ENCODE measurements at places on chromosomes 5 and 9.
A peak's percentile ranks its signal among the peaks of the same experiment; 100 is the strongest.

DNA sequence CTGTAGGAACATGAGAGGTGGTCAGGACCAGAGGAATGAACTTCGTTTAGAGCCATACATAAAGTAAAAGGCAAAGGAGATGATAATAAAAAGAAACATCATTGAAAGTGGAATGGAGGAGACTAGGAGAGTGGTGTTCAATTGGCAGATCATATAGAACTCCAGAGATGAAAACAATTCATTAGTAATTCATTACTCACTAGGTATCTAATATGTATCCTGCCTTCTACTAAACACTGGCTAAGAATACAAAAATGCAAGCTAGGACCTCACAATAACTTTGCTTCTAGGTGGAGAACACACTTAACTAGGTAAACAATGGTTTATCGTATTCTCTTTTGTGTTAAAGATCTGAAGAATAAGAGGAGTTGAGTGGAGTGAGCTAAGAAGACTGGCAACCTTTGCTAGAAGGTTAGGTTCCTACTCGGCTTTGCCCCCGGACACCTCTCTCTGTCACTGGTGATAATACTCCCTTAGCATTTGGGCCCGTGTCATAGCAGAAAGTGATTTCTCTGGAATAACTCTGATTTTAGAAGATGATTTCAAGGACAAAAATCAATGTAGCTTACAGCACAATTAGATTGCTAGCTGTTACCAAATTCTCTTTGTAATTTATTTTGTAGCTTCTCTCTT, 88.6 kb upstream of the IFNE start:
- no peak for DNase-seq

GRCh38 chr5:80067531-80068245, 32.5 kb downstream of the THBS4 start:
- no peak for DNase-seq

DNA sequence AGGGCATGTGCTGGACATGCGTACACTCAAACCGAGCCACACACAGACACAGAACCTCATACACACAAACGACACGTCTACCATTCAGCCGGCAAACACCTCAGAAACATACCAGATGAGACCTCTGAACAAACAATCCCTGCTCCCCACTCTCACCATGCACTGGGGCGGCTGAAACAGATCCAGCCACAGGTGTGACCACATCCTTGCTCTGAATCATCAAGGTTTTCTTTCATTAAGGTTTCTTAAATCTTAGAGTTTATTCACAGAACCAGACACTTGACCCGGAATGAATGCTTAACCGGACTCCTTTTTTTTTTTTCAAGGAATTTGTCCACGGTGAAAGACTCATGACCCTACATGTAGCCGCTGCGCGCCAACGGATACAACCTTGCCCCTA, 26.2 kb downstream of the TERT start:
- peak; percentile 53 for DNase-seq

DNA sequence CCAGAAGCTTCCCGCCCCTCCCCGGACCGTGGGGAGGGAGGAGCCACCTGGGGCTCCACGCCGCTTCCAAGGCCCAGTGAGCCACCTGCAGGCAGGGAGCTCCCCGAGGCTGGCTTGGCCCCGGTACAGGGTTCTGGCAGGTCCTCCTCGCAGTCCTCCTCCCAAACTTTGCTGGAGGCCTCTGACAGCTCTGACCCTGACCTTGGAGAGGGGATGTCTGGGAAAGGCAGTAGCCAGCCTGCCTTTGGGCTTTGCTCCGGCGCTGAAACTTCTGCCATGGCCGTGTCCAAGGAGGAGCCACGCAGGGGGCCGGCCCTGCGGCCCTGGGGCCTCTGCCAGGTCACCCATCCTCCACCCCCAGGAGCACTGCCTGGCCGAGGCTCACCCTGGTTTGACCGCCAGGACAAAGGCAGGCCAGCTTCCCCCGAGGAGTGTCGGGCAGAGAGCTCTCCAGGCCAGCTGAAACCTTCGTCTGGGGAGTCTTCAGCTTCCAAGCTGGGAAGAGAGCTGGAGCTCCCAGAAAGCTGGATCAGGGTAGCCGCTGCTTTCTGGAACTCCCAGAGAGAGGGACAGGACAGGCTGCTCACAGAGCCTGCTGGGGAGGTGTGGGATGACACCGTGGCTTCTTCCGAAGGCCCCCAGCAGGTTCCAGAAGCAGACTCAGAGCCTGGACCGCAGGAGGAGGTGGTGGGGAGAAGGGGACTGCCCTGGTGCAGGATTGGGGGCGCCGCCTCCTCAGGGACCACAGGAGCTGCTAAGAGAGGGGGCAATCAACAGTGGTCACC, 9.0 kb upstream of the QSOX2 start:
- DNase-seq = no peak

GRCh38 chr5:77843570-77844372, 67.6 kb upstream of the TBCA start:
- no peak for DNase-seq

- DNase-seq = no peak
These were observed 527 bp upstream of the SREK1 start for GRCh38 chr5:66143473-66144073.

GRCh38 chr5:1013238-1013947, 4.8 kb downstream of the NKD2 start:
- DNase-seq = no peak

GRCh38 chr9:88736136-88736637, 201.2 kb downstream of the NXNL2 start:
- no peak for DNase-seq

DNA sequence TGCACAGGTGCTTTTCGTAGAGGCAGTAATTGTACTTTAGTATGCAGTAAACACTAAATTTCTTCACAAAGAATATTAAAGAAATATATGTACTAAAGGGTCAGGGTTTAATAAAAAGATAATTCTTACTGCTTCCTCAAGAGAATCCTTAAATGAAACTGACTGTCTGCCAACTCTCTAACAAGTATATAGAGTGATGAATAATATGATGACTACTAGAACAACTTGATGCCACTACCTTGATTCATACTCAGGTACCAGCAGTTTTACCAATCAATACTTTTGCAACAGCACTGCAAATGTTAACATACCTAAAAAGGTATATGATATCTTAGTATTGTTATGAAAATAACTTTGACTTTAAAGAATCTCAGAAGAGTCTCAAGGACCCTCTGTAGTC, 3.8 kb downstream of the YIPF5 start:
- no peak for DNase-seq

DNA sequence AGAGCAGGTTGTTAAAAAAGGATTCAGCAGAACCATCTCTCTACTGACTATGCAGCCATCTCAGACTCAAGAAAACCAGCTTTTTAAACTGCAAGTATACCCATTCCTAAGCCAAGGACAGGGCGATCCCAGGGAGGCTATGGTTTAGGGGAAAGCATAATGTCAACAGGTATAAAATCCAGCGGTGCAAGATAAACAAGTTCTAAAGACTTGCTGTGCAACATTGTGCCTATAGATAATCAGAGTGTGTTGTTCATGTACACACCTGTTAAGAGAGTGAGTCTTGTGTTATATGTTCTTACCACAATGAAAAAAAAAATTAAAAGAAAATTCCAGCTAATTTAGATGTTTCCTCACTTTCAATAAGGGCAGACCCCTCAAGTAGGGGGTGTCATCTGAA, 63.6 kb upstream of the DIRAS2 start:
- no peak for DNase-seq

- DNase-seq = peak; percentile 7
These were observed 1161.7 kb upstream of the DMAC1 start for GRCh38 chr9:8961186-8961851.

- no peak for DNase-seq
These were observed 11.9 kb downstream of the GIN1 start for GRCh38 chr5:103108086-103108485.

DNA sequence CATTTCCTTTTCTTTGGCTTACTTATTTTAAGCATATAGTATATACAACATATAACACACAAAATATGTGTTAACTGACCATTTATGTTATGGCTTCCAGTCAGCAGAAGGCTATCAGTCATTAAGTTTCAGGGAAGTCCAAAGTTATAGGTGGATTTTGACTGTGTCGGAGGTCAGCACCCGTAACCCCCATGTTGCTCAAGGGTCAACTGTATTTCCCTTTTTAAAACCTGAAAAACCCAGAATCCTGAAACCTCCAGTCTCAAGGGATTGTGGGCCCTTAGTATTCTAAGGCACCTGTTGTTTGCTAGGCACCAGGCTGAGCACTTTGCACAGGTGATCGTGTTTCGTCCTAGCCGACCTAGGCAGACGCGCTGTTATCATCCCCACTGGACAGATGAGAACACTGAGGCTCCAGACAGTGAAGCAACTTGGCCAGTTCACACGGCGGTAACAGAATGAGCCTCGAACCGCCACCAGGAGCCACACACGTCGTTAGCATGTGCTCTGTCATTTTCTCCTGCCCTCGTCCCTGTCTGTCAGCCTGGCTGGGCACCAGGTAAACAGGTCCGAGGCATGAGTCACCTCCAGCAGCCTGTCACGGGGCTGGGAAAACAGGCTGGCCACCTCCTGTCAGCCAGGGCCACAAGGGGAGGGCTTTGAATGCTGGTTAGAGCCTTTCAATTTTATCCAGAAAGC, 39.9 kb downstream of the DUSP1 start:
- no peak for DNase-seq

DNA sequence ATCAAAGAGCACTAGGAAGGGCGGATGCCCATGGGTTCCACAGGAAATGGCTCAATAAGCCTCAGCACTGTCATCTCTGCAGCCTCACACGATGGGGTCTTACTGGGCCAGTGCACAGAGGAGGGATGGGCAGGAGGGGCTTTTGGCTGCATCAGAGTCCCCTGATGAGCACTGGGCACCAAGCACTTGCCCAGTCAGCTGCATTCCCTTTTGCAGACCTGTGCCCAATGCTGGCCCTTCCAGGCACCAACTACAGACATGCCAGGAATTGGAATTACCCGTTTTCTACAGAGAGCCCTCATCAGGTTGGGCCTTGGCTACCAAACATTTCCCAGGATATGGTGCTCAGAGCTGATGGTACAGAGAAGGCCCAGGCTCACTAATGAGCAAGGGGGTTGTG, 182.5 kb downstream of the HSPA4 start:
- no peak for DNase-seq

- no peak for DNase-seq
These were observed 166.7 kb downstream of the ICE1 start for GRCh38 chr5:5588887-5589826.

- DNase-seq = no peak
These were observed 37.5 kb upstream of the PPP1R26 start for GRCh38 chr9:135442075-135442474.

- DNase-seq = no peak
These were observed 363.2 kb upstream of the MPDZ start for GRCh38 chr9:13642646-13643045.

DNA sequence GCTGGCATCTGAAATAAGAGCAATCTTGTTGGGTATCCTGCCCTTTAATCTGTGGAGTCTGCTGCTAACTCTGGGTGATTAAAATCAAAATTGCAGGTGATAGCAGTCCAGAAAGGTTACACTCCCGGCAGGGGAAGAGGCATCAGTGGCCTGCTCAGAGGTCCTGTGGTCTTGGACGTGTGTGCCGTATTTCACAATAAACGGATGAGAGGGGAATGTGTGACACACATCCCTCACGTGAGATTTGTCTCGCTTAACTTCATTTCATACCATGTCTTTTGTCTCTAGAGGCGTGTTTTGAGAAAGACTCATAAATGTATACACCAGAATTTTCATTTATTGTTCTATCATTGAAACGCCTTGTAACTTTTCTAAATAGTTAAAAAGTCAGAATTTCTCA, 36.6 kb downstream of the FAM240B start:
- no peak for DNase-seq

- no peak for DNase-seq
These were observed 8.1 kb downstream of the HBEGF start for GRCh38 chr5:140338336-140338735.

DNA sequence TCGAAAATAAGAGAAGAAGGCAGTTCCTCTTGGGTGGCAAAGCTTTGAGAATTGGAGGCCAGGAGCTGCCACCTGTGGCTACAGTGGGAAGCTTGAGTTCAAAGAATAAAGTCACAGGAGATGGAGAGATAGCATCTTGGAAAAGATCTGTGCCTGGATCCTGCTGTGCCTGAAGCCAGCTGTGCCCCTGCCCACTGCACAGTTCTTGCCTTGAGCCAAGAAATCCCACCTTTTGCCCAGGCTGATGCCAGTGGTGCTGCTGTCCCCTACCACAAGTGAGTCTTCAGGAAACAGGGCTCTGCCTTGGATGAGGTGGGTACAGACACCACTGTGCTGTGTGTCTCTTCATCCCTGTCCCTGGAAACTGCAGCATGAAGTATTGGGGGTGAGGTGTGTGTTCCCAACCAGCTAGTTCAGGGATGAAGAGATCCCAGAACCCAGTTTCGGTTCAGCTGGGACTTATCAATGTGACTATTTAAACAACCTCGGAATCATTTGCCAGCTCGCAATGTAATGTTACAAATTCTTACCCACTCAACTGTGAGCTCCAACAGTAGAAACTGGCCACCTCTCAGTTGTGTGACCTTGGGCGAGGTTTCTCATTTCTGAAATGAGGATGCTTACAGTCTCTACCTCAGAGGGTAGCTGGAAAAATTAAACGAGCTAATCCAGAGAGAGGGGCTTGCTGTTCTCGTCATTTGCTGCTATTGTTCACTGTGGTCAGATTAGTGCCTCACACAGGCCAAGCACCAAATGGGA, 5.9 kb downstream of the IER5L start:
- no peak for DNase-seq

DNA sequence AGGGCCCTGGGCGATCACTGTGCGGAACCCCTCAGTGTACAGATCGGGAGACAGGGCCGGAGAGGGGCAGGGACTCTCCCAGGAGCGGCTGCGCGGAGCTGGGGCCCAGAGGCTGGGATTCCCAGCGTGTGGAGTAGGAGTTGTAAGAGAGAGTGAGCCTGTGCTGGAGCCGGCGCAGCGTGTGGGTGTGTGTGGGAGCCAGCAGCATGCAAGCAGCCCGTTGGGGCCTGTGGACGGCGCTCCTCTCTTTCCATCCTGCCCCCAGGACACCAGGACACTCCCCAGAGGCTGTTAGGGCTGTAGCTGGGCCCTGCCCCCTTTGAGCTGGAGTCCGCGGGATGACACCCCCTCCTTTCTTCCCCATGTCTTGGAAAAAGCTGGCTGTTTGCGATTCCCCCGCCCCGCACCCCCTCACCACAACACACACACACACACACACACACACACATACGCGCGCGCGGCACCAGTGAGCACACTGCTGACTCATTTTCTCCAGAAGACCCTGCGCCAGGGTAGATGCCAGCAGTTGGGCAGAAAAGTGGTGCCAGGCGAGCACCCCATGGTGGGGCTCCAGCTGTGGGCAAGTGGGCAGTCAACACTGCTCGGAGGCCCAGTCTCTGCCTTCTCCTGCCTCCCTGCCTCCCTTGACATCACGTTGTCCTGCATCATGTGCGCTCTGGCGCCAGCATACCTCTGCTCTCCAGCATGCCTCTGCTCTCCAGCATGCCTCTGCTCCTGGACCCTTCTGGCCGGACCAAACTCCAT, 1.5 kb downstream of the COL27A1 start:
- peak; percentile 7 for DNase-seq

DNA sequence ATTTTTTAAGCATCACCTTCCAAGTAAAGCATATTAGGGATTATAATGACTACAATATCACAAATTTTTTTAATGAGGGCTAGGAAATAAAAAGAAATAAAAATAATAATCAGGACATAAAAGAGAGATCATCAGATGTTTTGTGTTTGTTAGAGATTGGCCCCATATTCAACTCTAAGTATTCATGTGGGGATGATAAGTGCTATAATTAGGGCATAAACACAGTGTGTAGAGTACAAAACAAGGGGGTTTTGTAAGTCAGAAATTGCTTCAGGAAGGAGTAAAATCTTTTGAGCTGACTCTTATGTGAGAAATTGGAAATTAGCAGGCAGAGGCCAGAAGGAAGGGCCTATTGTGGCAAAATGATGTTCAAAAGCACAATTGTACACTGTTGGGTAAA, 127.3 kb downstream of the STARD4 start:
- no peak for DNase-seq

GRCh38 chr9:124263800-124264426, 6.2 kb downstream of the NEK6 start:
- no peak for DNase-seq

Measured in DND-41 (cell line).